ENCODE measurements at places on chromosomes 7 and 10.

DNA sequence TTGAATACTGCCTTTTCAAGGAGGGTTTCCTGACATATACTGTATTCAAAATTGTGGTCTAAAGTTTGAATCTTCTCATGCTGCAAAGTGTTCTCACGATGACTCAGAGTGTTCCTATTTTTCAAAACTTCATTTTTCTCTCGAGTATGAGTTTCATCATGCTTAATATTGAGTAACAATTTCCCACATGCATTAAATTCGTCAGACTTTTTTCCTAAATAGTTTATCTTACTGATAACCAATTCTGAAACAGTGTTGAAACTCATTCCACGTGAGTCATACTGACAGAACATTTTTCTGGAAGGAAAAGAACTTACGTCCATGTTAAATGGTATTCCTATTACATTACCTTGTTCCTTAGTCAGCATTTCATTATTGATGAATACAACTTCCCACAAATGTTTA is 44.1 kb downstream of the ZNF33B start:
- no peak for DNase-seq

GRCh38 chr7:157962458-157963306 is 624.9 kb downstream of the PTPRN2 start:
- DNase-seq, result no peak

DNA sequence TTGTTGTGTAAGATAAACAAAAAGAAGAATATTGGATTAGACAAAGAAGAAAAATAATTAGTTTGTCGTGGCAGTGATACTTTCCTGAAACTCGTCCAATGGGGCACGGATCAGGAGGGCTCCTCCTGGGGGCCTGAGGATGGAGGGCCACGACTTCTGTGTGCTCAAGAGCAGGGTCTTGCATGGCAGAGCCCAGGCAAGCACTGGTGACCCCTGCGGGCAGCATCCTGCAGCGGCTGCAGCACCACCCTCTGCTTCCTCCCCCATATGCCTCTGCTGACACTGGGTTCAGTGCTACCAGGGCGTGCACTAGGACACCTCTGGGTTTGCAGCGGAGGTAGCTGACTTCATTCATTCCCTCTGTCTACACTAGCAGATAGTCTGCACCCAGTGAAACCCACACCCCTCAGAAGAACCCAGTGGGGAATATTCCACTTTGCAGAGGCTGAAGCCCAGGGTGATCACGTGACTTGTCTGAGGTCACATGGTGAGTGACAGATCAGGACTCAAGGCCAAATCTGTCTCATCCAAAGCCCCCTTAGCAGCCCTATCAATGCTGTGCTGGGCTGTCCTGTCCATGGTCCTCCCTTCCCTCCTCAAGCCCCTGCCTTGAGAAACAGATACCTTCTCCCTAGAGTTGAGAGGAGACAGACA is 375.5 kb downstream of the TCERG1L start:
- no peak for DNase-seq

- no peak for DNase-seq
Observed at GRCh38 chr10:93006435-93007039, 54.1 kb upstream of the CYP26C1 start.

- DNase-seq, result no peak
Observed at GRCh38 chr10:44902941-44903545, 8.1 kb upstream of the TMEM72 start.

GRCh38 chr7:3552499-3552898 is 251.4 kb downstream of the SDK1 start:
- DNase-seq, result no peak

GRCh38 chr7:82578430-82578829 is 134.9 kb upstream of the CACNA2D1 start:
- no peak for DNase-seq

DNA sequence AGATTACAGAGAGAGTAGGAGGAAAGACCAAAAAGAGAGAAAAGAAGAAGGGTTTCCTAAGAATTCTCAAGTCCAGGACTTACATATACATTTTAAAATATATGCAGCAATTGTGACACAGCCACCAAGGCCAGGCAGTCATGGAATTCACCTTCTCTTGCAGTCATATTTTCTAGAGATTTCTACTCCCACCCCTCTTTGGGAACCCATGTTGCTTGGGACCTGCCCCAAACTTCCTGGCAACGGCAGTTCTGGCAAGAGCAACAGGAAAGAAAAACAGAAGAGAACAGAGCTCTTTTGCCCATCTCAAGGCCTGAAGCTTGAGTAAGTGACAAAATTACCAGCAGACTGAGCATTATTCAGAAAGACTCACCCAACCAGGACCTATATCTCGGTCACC is 128.3 kb upstream of the ASAH2 start:
- DNase-seq, result no peak

DNA sequence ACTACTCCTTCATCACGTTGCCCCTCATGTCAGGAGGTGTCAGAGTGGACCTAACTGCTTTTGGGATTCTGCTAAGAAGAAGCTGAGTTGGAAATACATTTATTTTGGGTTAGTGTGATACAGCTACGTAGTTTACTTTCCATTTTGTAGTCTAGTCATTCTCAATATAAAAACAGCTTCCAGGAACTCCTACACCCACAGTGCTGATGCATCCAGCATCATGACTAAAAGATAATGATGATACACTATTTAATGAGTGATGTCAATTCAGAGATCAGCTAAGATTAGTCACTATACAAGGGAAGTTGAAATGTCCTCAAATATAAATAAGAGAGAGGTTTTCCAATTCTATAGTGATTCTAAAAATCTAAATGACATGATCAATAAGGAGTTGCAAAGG is 264.2 kb upstream of the SLC26A5 start:
- no peak for DNase-seq

GRCh38 chr7:149570784-149571183 is 73.2 kb upstream of the ZNF746 start:
- DNase-seq, result no peak

GRCh38 chr7:26449175-26450165 is 157.8 kb downstream of the SNX10 start:
- DNase-seq, result no peak

DNA sequence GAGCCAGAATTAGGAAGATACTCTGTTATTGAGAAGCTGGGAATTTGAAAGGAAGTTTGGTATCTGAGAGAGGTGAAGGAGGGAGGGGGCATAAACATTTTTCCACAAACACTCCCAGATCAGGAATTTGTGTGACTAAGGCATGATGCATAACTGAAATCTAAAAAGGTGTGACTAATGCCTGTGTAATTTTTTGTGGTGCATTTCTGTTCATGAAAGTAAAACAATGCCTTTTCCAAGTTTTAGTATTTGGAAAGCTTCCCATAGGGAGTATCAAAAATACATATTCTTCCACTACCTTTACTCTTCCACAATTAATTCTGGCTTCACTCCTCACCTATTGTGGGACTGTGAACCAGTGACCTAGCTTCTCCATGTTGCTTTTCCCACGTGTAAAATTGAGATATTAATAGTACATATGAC is 56.4 kb upstream of the CAV2 start:
- no peak for DNase-seq

DNA sequence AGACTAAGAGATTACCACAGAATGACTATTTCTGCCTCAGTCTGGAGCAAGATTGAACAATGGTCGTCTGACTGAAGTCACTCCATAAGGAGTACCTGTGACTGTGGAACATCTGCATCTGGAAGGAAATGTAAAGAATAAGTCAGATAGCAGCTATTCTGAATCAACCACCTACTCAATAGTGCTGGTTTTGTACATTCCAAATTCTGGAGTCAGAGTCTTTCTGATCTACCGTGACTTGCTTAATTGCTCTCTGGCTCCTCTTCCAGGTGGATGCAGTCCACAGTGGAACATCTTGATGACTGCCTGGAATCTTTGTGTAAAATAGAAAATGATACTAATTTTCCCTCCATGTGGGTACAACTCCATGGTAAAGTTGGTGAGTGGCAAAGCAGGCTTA is 156.3 kb upstream of the SEMA3C start:
- DNase-seq, result no peak

- DNase-seq, result no peak
Observed at GRCh38 chr10:115963848-115964247, 309.2 kb downstream of the GFRA1 start.

DNA sequence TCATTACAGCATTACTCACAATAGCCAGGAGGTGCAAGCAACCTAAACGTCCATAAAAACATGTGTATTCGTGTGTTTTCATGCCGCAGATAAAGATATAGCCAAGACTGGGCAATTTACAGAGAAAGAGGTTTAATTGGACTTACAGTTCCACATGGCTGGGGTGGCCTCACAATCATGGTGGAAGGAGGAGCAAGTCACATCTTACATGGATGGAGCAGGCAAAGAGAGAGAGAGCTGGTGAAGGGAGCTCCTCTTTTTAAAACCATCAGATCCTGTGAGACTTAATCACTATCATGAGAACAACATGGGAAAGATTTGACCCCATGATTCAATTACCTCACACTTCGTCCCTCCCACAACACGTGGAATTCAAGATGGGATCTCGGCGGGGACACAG is 33.0 kb downstream of the PDLIM1 start:
- DNase-seq, result no peak

DNA sequence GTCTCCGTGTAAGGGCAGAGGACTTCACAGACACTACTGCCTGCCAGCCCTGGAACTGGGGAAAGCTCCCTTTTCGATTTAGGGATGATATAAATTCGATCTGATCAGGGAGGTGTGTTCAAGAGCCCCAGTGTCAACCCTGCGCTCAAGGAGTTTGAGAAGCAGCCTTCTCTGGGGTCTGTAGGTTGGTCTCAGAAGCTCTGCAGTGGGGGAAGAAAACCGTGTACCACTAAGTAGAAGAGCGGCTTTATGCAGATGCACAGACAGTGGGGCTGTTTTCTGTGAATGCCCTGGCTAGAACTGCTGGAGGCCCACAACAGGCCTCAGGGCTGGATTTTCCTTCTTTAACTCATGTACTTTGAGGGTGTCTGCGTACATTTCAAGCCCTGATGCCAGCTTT is 6.3 kb upstream of the TBX20 start:
- no peak for DNase-seq

DNA sequence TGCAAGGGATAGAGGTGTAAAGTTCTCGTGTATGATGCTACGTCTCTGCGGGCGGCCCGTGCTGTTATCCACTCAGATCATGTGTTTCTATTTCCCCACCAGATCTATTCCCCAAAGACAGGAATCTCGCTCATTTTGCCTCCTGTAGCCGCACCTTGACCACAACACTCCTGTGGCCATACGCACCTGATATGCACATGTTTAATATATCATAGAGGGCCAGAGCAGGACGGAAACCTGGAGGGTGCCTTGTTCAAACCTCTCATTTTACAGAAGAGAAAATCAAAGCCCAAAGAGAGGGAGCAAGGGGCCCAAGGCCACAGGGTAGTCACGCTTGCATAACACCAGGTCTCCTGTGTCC is 37.6 kb downstream of the STRA8 start:
- no peak for DNase-seq

DNA sequence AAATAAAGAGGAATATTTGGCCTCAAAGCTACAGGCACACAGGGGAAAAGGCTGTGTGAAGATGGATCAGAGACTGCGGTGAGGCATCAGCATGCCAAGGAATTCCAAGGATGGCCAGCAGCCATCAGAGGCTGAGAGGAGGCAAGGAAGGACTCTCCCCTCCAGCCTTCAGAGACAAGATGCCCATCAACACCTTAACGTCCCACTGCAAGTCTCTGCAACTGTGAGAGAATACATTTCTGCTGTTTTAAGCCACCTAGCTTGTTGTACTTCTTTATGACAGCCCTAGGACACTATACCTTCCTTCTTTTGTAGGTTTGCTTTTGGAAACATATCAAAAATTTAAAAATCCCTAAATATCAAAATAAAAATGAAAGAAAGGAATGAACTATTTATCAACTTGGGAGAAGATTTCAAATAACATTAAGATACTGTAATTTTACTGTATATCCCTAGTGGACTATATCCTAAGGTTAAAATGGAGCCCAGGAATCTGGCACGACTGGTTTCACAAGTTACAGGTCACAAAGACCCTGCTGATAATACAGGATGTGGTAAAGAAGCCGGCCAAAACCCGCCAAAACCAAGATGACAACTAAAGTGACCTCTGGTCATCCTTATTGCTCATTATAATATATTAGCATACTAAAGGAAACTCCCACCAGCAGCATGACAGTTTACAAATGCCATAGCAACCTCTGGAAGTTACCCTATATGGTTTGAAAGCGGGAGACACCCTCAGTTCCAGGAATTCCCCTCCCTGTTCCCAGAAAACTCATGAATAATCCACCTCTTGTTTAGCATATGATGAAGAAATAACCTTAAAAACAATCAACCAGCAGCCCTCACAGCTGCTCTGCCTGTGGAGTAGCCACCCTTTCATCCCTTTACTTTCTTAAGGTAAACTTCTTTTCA is 185.2 kb downstream of the AVL9 start:
- no peak for DNase-seq

DNA sequence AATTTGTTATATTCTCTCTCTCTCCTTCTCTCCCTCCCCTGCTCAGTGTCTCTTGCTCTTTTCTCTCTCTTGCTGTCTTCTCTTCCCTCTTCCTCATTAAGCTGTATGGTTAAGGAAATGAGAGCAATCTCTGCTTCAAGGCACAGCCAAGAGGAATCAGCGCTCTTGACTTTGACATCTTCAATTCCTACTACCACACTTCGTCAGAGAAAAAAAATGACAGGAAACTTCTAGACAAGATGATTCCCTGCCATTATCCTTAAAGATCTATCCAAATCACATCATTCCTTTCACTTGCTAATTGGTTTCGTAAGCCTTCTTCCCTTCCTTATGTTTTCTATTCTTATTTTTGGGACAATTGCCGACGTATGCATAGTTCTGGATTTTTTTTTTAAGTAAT is 425.0 kb downstream of the KCNMA1 start:
- DNase-seq, result no peak

DNA sequence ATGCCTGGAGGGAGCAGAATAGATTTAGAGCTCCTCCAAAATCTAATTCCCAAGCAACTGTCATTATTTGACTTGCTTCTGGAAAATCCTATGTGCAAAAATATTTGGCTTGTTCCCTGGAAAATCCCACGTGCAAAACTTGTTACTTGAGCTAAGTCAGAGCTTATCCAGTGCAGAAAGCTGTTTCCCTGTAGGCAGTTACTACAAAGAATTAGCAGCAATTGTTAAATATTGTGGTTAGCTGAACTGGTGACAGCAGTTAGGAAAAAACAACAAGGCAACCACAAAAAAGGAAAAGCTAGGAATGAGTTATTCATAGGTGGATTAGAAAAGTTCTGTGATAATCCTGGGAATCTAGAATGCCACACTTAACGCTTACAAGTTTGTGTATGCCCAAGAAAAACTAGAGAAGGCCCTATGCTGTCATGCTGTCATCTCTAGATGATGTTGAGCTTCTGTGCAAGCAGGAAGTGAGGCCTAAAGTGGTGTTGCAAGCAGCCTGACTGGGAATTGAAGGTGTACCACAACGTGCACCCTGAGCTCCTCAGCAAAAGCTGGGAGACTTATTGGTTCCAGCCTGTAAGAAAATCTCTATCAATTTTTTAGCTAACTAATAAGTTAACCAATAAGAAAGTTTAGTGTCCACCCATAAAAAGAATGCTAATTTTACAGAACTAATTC is 738.6 kb upstream of the LRRTM3 start:
- DNase-seq, result no peak

GRCh38 chr7:37782166-37782565 is 66.2 kb upstream of the NME8 start:
- DNase-seq, result no peak

Data from CD4-positive, alpha-beta T cell treated with Interleukin-21 for 1 hour (primary cell).